SK-N-SH (cell line): ENCODE measurements at places on chromosomes 16 and 17. TPM values are rescaled to one million over a fixed set of nuclear protein-coding genes. Genes with fewer than 3 reads are reported as not detected.

Gene KIF1C
- 36.7 and 58.2 TPM in 2 replicates for polyA plus RNA-seq

Gene PITPNM3
- 0.82 and 0.86 TPM in 2 replicates for polyA plus RNA-seq

DNA sequence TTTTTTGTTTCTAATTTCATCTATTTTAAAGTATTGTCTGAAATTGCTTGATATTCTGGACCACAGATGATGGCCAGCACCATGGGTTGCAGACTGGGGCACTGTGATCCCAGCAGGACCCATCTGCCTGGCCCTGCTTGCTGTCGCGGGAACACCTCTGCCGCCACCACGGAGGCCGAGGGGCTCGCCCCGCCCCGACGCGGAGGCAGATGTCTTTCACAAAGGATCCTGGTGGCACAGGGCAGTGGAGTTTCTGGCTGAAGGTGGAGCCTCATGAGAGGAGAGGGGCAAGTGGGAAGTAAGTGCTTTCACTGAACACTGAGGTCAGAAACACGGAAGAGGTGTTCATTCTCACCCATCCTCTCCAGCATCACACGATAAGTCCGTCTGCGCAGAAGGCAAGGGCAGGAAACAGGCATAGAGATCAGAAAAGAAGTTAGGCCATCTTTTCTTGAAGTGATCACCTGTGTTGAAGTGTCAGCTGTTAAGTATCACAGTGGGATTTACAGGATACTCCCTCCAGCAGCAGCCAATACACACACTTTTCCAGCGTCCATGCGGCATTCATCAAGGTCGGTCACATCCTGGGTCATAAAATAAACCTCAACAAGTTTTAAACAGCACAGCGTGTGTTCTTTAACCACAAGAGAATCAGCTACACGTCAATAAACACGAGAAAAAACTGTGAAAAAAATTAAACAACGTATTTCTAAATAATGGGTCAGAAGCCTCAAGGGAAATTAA is 194.5 kb downstream of the RPTOR start:
- no peaks in the 10 kb centered on the region for H3K4me1 ChIP-seq
- DNase-seq, result no peak

Gene SLC35G6
- polyA plus RNA-seq, result not detected in 2 replicates

GRCh38 chr16:50208460-50208931 is 55.4 kb downstream of the TENT4B start:
- no peak overlapping the region for H3K4me3 ChIP-seq
- H3K4me1 ChIP-seq, result peaks cover 46% of the 10 kb centered on the region
- peaks cover 4% of the 10 kb centered on the region for H3K36me3 ChIP-seq
- DNase-seq, result no peak
- peak overlapping the region; percentile 65 for H3K27ac ChIP-seq
- H3K27me3 ChIP-seq, result no peaks in the 10 kb centered on the region

Gene PLD2
- polyA plus RNA-seq, result 42.5 and 49.2 TPM in 2 replicates

DNA sequence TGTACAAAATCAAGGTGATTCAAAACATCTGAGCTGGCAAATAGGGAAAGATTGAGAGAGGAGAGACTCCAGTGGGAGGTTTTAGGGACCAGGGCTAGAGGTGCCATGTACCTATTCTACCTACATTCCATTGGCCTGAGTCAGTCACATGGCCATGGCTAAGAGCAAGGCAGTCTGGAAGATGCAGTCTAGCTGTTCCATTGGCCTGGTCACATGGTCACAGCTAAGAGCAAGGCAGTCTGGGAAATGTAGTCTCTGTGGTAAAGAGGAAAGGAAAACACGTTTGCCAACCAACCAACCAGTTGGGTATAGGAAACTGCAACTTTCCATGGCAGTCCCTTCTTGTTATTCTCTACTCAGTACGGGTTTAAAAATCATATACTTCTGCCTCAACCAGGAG is 369.1 kb downstream of the XYLT1 start:
- H3K4me3 ChIP-seq, result no peak overlapping the region
- no peaks in the 10 kb centered on the region; the same call in 1 of the 2 replicates for H3K36me3 ChIP-seq
- no peak overlapping the region for H3K27ac ChIP-seq
- no peaks in the 10 kb centered on the region for H3K27me3 ChIP-seq
- no peak for DNase-seq
- no peaks in the 10 kb centered on the region for H3K4me1 ChIP-seq

- no peaks in the 10 kb centered on the region for H3K4me1 ChIP-seq
- no peak overlapping the region for H3K4me3 ChIP-seq
- H3K36me3 ChIP-seq, result no peaks in the 10 kb centered on the region
- no peak overlapping the region for H3K27ac ChIP-seq
- H3K27me3 ChIP-seq, result no peaks in the 10 kb centered on the region
Measured at GRCh38 chr17:54270499-54270898, 447.8 kb downstream of the KIF2B start.

Gene MPP3
- polyA plus RNA-seq, result 12.5 and 14.1 TPM in 2 replicates

DNA sequence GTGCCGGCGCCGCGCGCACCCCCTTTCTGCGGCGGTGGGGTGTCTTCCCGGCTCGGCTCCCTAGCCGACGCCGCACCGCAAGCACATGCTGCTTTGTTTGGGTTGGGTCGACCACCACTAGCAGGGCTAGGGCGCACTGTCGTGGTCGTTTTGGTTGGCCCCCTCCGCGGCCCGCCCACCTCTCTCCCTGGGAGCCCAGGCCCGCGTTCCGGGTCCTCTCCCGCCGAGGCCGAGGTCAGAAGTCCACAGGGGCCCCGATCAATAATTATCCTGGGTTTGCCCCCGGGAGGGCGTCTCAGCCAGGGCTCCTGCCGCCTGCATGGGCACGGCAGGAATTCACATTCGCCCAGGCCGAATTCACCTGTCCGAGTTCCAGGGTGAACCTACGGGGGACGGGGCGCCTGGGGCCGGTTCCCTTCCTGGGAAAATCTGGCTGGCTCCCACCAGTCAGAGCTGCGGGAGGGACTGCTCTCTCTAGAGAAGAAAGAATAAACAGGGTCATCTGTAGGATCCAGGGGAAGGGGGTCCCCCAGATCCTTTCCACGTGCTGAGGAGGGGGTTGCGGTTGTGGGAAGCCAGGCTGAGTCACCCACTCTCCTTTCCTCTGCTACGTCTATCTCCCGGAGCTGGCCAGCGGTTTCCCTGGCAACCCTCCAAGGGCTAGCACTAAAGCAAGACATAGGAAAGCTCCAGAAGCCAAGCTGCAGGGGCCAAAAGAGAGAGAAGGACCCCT is 584 bp upstream of the STAT5B start:
- H3K27me3 ChIP-seq, result no peaks in the 10 kb centered on the region
- H3K27ac ChIP-seq, result peak overlapping the region; percentile 85
- peak; percentile 74 for DNase-seq
- H3K4me1 ChIP-seq, result peaks cover 14% of the 10 kb centered on the region; the same call in 1 of the 2 replicates

DNA sequence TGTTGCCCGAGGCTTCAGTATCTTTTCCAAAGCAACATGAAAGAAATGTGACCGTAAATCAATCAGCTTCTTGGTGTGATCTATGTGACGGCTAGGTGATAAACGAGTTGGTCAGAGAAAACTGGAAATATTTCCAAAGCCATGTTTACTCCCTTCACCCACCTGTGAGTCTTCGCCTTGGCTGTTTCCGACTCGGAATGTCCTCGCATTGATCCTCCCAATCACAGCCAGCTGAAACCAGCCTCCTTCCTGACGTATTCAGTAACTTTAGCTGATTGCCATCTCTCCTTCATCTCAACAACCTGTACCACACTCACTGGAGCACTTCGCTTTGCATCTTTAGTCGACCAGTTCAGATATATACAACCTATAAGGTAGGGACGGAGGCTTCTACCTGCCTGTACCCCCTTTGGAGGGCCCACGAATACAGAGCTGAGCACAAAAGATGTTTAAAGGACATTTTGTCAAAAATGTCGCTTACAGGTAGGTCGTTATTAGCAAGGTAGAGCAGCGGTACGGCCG is 705 bp downstream of the KRABD2 start:
- peaks cover 46% of the 10 kb centered on the region for H3K36me3 ChIP-seq
- H3K4me1 ChIP-seq, result peaks cover 17% of the 10 kb centered on the region
- H3K4me3 ChIP-seq, result peak overlapping the region; percentile 85
- no peaks in the 10 kb centered on the region for H3K27me3 ChIP-seq
- peak overlapping the region; percentile 71 for H3K27ac ChIP-seq

Gene C17orf75
- 14.2 and 19.4 TPM in 2 replicates for polyA plus RNA-seq

DNA sequence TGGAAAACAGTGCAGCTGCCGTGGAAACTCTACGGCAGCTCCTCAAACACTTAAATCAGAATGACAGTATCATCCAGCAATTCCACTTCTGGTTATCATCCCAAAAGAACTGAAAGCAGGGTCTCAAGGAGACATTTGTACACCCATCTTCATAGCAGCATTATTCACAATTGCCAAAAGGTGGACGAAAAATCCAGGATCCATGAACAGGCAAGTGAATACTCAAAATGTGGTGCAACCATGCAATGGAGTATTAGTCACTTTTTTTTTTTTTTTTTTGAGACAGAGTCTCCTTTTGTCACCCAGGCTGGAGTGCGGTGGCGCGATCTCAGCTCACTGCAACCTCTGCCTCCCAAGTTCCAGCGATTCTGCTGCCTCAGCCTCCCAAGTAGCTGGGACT is 10.6 kb upstream of the AATK start:
- no peak overlapping the region for H3K4me3 ChIP-seq
- no peak for DNase-seq

DNA sequence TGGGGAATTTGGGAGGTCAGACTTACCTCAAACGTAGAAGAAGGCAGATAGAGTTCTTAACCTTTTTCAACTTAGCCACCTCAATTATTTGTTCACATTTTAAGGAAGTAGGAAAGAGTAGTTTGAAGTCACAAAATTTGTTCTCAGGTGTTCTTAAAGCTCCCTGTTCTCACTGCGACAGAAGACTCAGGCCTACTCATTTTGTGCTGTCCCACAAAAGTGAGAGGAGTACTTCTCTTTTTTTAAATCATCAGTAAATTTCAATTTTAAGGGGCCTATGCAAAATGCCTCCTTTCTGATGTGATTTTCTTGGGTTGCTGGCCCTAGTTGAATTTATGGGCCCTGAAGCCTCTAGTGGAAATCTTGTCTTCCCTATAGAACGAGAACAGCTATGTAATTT is 133.4 kb downstream of the MAP2K6 start:
- H3K27me3 ChIP-seq, result no peaks in the 10 kb centered on the region
- no peak overlapping the region for H3K4me3 ChIP-seq
- H3K4me1 ChIP-seq, result no peaks in the 10 kb centered on the region
- DNase-seq, result no peak
- no peak overlapping the region for H3K27ac ChIP-seq

DNA sequence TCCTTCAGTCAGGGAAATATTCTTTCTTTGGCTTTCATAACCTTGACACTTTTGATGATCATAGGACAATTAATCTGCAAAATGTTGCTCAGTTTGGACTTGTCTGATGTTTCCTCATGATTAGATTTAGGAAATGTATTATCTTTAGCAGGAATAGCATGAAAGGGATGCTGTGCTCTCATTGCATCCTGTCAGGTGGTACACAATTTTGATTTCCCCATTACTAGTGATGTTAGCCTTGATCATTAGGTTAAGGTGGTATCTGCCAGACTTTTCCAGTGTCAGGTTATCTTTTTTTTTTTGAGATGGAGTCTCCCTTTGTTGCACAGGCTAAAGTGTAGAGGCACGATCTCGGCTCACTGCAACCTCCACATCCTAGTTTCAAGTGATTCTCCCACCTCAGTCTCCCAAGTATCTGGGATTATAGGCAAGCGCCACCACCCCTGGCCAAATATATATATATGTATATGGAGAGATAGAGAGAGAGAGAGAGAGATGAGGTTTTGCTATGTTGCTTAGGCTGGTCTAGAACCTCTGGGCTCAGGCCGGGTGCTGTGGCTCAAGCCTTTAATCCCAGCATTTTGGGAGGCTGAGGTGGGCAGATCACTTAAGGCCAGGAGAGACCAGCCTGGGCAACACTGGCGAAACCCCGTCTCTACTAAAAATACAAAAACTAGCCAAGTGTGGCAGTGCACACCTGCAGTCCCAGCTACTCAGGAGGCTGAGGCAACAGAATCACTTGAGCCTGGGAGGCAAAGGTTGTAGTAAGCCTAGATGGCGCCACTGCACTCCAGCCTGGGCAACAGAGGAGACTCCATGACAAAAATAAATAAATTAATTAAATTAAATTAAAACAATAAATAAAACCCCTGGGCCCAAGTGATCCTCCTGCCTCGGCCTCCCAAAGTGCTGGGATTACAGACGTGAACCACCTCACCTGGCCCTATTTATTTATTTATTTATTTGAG is 15.8 kb upstream of the CAVIN1 start:
- H3K27ac ChIP-seq, result no peak overlapping the region
- no peaks in the 10 kb centered on the region for H3K4me1 ChIP-seq
- no peak for DNase-seq
- H3K27me3 ChIP-seq, result no peaks in the 10 kb centered on the region
- no peaks in the 10 kb centered on the region for H3K36me3 ChIP-seq

Gene MILR1
- 4.9 and 6.0 TPM in 2 replicates for polyA plus RNA-seq

DNA sequence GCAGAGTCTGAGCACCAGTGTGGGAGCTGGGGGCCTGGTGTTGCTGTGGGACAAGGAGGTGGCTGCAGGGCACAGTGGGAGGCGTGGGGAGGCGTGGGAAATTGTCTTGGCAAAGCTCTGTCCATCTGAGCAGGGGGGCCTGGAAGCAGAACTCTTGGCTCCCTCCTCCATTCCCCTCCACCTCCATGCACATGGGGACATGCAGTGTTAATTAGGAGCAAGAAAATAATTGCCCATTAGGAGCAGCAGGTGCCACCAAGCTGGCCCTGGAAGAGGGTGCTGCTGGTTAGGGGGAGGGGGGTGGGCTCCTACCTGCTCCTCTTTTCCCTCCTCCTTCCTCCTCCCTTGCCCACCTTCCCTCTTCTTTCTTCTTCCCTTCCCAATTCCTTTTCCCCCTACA is 4.5 kb downstream of the TTYH2 start:
- DNase-seq, result no peak
- peaks cover 43% of the 10 kb centered on the region; the same call in 1 of the 2 replicates for H3K4me1 ChIP-seq
- no peak overlapping the region for H3K4me3 ChIP-seq
- no peaks in the 10 kb centered on the region for H3K27me3 ChIP-seq

DNA sequence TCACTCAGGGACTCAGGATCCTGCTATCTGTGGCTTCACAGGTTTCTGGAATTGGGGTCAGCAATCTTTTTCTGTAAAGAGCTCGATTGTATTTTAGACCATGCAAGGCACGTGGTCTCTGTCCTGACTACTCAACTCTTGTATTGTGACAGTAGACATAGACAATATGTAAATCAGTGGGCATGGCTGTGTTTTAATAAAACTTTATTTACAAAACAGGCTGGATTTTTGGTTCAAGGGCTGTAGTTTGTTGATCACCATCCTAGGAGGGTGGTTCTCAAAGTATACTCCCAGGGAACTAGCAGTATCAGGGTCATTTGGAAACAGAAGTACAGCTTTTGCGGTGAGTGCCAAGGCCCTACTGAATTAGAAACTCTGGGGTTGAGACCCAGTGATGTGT is 108.2 kb upstream of the CRHR1 start:
- no peak overlapping the region for H3K4me3 ChIP-seq
- H3K27ac ChIP-seq, result no peak overlapping the region
- no peaks in the 10 kb centered on the region for H3K36me3 ChIP-seq
- DNase-seq, result no peak
- H3K27me3 ChIP-seq, result no peaks in the 10 kb centered on the region
- no peaks in the 10 kb centered on the region; the same call in 1 of the 2 replicates for H3K4me1 ChIP-seq

DNA sequence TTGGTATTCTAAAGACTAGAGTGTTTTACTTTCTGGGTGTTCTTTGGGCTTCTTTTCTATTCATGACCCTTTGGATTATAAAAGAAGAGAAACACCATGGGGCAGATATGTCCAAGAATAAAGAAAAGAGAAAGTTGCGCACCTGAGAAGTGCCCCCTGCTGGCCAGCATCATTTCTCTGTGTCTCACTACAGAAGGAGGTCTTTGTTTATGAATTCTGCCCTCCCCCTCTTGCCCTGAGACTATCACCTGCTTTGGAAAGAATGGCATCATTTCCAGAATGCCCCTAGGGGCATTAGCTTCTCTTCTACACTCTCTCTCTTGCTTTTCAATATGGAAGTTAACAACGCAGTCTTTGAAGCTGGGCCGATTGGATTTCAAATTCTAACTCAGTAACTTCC is 45.0 kb downstream of the CDH13 start:
- no peaks in the 10 kb centered on the region for H3K4me1 ChIP-seq
- no peak overlapping the region for H3K4me3 ChIP-seq
- no peak for DNase-seq
- no peak overlapping the region for H3K27ac ChIP-seq
- no peaks in the 10 kb centered on the region for H3K36me3 ChIP-seq

Gene PLA2G10
- not detected in 2 replicates for polyA plus RNA-seq

Gene ZSCAN10
- polyA plus RNA-seq, result 0.05 TPM in 1 of 2 replicates, not detected in the other
